ENCODE measurements at places on chromosomes 5 and 9.

GRCh38 chr9:109286571-109286977 lies 34.3 kb downstream of the EPB41L4B start:
- no peak for DNase-seq

DNA sequence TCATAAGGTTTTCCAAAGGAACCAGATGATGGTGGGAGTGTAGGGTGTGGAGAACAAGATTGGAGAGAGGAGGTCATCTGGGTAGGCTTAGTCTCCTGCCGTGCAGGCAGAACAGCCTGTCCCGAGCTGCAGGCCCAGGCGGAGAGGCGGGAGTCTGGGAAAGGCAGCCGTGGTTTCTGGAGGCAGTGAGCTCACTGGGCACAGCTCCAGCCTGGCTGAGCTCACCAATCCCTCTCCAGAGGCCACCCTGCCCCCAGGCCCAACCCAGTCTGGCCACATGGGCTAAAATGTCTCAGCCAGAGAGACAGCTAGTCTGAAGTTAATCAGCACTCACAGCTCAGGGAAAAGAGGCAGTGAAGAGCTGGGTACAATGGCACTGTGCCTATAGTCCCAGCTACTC lies 12.3 kb downstream of the P4HA2 start:
- no peak for DNase-seq

DNA sequence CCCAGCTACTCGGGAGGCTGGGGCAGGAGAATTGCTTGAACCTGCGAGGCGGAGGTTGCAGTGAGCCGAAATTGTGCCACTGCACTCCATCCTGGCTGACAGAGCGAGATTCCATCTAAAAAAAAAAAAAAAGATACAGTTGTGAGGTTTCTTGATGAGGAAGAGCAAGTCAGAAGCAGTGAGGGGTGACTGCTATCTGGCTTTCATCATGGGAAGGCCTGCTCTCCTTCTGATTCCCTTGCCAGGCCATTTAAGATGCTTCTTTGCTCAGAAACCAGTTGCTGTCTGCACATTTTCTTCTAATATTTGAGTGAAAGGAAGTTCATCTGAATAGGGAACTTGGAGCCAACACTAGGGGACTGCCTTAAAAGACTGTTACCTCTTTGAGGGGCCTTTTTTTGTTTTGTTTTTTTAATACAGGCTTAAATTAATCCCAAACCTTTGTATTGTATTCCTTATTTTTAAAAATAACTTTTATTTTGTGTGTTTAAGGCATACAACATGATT lies 201.9 kb downstream of the ARHGAP26 start:
- DNase-seq: no peak

DNA sequence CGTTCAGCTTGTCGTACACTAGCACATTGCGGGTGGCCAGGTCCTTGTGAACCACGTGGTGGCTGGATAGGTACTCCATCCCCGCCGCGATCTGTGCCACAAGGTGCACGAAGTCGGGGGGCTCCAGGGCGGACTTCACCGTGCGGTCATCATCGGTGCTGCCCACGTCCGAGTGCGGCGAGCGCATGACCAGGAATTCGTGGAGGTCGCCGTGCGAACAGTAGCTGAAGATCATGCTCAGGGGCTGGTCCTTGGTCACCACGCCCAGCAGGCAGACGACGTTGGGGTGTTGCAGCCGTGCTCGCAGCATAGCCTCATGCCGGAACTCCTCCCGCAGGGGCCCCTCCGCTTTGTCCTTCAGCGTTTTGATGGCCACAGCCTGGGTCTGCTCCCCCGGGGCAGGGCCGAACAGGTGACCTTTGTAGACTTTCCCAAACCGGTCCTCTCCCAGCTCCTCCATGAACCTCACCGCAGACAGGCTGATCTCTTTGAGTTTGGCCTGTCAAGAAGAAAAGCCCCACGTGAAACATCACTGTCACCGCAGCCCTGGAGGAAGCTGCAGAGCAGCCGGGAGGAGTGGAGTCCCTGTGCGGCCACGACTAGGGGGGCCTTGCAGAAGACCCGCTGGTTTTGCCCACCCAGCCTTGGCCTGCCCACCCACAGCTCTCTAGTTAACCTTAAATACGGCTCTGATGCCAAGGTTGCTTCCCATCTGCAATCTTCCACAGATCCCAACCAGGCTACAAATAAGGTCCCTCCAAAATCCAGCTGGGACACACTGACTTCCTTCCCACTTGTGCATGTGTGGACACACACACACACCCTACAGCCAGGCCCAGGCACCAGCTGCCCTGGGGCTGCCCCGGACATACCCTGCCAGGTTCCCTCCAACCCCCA lies 225.2 kb downstream of the ROR2 start:
- no peak for DNase-seq

- DNase-seq: no peak
Measured at GRCh38 chr9:14573319-14573718, 119.9 kb downstream of the ZDHHC21 start.

GRCh38 chr9:99103901-99104458 lies 933 bp upstream of the TGFBR1 start:
- peak; percentile 10 for DNase-seq

- DNase-seq: no peak
Measured at GRCh38 chr5:119302916-119303897, 52.6 kb upstream of the TNFAIP8 start.

DNA sequence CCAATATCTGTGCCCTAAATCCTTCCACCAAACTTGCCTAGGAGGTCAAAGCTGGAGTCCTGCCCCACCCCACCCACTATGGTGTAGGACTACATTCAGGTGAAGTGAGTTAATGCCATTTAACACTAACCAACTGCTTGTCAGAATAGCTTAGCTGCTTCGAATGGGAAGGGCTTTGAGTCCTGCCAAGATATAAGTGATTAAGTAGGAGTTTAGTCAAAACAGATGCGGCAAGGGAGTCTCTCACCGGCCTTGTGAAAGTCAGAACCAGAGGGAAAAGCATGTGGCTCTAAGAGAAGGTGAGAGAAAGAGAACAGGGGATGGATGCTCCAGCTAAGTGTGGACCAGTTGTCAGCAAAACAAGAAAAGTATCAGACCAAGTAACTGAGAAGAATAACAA lies 132.6 kb downstream of the SPOCK1 start:
- no peak for DNase-seq

GRCh38 chr9:109277451-109277850 lies 43.4 kb downstream of the EPB41L4B start:
- DNase-seq: no peak

GRCh38 chr5:5318426-5319190 lies 103.9 kb upstream of the ICE1 start:
- no peak for DNase-seq

- no peak for DNase-seq
Measured at GRCh38 chr9:73565026-73565425, 413.4 kb downstream of the ANXA1 start.

- DNase-seq: no peak
Measured at GRCh38 chr5:18712936-18713485, 1078.8 kb downstream of the TAF11L14 start.

- DNase-seq: no peak
Measured at GRCh38 chr9:136499071-136499934, 16.5 kb upstream of the SEC16A start.

GRCh38 chr5:37552161-37552560 lies 173.0 kb downstream of the WDR70 start:
- DNase-seq: no peak

DNA sequence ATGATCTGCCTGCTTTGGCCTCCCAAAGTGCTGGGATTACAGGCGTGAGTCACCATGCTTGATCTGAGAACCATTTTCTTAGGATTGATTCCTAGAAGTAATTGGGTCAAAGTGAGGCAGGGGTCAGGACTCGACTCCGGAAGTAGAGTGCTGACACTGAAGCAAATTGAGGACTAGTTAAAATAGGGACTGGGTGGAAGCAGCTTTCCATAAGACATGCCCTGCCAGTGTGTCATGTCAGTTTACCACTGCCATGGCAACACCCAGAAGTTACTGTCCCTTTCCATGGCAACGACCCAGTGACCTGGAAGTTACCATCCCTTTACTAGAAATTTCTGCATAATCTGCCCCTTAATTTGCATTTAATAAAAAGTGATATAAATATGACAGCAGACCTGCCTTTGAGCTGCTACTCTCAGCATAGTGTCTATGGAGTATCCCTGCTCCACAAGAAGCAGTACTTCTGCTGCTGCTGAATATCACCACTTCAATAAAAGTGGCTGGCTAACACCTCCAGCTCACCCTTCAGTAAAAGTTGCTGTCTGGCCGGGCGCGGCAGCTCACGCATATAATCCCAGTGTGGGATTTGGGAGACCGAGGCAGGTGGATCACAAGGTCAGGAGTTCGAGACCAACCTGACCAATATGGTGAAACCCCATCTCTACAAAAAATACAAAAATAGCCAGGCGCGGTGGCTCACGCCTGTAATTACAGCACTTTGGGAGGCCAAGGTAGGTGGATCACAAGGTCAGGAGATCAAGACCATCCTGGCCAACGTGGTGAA lies 47.8 kb upstream of the JADE2 start:
- DNase-seq: no peak

DNA sequence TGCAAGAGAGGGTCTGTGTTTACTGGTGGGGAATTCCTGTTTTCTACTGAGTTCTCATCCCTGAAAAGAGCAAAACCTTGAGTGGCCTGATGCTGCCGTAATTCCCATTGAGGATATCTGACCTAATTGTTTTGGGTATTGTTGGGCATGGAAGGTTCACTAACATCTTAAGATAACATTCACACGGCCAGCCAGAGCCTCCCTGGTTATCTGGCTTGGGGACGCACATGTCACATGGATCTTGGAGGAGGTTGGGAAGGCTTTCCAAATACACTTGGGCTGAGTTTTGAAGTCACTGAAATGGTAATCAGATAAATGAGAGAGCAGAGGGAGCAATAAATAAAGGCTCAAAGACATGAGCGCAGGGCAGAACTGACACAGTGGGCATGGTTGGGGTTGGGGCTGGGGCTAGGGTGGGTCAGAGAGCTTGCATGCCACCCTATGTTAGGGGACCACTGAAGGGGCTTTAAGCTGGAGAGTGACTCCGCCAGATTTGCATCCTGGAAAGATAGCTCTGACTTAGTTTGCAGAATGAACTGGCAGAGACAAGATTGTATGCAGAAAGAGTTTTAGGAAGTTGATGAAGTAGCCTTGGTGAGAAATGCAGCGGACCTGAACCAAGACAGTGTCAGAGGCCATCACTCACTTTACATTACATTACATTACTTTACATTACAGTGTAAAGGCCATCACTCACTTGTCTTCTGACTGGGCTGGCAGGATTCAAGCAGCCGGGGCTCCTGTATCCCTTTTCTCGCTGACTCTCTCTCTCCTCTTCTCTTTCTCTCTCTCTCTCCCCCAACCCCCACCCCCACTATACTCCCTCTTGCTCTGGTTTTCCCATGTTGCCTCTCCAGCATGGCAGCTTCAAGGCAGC lies 24.2 kb downstream of the SLC1A1 start:
- no peak for DNase-seq

- no peak for DNase-seq
Measured at GRCh38 chr9:35482071-35482470, 7.8 kb upstream of the RUSC2 start.

- DNase-seq: no peak
Measured at GRCh38 chr5:78215972-78216371, 78.5 kb downstream of the AP3B1 start.

Data from T-helper 2 cell treated with Interferon-gamma antibody and Interleukin-4, amounts not matched to agents 5 μg/mL and 100 μg/mL, for 36 hours (primary cell).